ENCODE measurements at places on chromosomes 2 and 18.
A peak's percentile ranks its signal among the peaks of the same experiment; 100 is the strongest.

GRCh38 chr2:203579730-203580129, 44.6 kb upstream of the RAPH1 start:
- no peak for DNase-seq

DNA sequence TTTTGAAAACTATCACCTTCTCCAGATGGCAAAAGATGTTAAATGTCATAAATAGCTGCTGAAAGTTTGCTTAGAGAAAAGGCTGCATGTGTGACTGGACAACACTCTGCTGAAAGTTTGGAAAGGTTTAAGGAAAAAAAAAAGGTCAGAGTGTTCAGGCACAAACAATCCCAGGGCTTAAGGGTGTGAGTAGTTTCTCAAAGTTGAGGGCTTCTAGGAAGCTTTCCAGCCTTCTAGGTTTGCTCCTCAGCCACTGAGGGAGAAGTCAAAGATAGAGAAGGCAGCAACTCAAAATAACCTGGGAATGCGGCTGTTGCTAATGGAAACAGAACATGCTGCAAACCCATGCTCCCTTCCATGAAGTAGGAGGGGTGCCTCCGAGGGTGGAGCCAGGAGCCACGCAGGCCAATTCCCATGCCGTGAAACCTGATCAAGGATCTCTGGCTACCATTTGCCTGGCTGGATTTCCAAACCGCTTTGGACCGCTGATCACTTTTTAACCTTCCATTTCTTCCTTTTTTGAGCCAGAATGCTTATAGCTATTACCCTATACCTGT, 88.0 kb downstream of the TEX51 start:
- DNase-seq = no peak

- peak; percentile 67 for DNase-seq
These were observed 137.8 kb downstream of the PID1 start for GRCh38 chr2:229133155-229133772.

GRCh38 chr2:240803191-240803590, 16.8 kb downstream of the KIF1A start:
- DNase-seq = no peak

- peak; percentile 17 for DNase-seq
These were observed at the start of gene LRRTM1 for GRCh38 chr2:80303909-80304837. TSS of gene LRRTM1 (minus strand) at chr2:80304752. CDS start at chr2:80303819, 933 bp downstream.

- no peak for DNase-seq
These were observed 13.8 kb upstream of the MALT1 start for GRCh38 chr18:58657494-58657893.

DNA sequence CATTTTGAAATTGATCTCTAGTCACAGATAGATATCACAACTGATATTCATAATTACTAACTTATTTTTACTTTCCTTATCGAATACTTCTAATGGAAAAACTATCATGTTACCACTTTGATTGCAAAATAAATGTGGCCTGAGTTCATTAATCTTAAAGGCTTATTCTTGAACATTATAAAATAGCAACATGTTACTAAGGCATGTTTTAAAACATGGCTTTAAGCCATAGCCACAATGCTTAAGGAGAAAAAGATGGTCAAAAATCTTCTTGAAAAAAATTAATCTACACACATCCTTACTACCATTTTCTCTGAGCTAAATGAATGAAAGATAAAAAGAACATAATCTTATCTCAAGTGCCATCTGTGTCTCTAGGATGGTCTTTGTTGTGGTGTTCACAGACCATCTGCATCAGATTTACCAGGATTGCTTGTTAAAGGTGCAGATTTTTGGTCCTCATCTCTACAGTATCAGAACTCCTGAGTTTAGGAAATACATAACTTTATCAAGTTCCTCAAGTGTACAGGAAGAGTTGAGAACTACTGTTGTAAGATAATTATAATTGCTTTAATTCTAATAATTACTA, 15.3 kb downstream of the MTX2 start:
- DNase-seq = no peak

DNA sequence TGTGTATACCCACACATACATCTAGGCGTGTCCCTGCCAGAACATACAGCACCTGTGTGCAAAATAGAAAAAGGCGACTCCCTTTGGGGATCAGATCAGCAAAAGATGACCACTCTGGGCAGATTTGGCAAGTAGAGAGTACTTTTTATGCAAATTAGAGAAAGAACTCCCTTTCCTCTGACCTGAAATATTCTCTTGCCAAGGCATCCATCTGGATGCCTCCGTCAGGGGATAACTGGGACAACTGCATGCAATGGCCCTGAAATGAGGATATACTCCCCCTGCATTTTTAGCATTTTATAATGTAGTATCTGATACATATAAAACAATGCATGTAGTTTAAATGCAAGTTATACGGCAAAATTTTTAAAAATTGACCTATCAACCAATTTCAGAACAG, 247.7 kb downstream of the ICOS start:
- DNase-seq = no peak
